ENCODE measurements at places on chromosomes 6 and 20.

DNA sequence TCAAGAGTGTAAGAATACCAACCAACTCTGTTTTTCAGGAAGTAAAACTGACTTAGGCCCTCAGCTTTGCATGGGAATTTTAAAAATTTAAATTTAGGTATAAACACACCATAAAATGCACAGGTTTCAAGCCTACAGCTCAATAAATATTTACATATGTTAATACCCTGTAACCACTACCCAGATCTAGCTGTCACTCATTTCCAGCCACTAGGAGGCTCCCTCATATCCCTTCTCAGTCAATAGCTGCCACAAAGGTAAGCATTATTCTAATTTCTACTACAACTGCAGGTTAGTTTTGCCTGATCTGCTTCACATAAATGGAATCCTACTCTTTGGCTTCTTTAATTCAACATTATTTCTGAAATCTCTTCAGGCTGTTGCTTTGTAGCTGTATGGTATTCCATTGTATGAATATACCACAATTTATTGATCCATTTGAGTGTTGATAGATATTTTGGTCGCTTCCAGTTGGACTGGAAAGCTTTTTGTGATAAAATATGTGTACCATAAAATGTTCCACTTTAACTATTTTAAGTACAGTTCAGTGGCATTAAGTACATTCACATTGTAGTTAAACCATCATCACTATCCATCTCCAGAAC, 32.5 kb upstream of the MEI4 start:
- no peak for DNase-seq

DNA sequence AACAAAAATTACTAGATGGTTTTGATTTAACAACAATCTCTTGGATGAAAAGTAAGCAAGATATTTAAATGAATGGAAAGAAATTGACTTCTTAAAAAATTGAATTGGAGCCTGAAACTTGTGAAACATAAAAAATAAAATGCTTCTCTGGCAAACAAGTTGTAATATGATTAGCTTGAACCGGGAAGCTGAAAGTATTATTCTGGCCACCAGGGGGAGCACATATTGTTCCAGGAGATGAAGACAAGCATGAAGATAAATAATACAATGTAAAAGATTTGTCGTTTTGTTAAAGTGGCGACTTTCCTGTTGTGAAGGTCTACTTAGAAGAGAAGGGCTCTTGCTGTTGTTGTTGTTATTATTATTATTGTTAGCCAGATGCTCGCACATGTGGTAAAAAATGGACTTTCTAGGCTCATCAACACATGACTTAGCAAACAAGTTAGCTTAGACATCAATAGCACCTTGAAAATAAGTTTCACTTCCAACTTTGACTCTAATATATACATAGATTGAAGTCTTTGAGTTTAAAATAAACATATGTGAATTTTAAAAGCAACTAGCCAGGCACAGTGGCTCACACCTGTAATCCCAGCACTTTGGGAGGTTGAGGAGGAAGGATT, 14.2 kb downstream of the PAX1 start:
- peak; percentile 67 for DNase-seq

DNA sequence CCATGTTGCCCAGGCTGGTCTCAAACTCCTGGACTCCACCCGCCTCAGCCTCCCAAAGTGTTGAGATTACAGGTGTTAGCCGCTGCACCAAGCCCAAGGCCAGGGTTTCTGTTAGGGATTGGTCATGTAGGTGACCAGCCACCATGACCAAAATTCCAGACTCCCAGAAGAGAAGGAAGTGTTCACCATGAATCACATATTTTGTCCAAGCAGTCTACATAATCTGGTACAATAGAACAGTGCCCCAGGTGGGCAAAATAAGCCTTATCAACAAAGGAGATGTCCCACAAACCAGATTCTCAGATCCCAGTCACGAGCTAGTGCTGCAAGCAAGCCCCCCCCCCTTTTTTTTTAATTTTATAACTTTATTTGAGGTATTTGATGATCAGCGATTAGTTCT, 20.0 kb downstream of the ZNF341 start:
- DNase-seq, result no peak

DNA sequence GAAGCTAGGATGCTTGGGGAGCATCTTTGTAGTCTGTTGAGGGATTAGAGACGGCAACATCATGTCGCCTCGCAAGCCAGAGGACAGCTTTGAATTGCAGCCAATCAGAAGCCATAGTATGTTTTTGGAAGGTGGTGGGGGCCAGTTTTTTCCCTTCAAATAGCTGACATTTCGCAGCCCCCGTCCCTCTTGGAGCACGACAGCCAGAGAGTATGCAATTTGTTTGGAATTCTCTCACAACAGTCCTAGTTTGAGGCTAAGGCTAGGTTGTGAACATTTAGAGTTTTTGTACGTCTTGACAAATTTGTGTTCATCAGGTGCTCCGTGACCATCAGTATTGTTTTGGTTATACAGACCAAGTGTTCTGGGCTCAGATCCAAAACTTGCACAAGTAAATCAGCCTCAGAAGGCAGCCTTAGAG, 83.3 kb downstream of the PLCB1 start:
- DNase-seq, result no peak

GRCh38 chr6:113994934-113995342, 24.0 kb upstream of the HDAC2 start:
- no peak for DNase-seq

GRCh38 chr6:21772884-21773575, 179.5 kb downstream of the SOX4 start:
- DNase-seq, result no peak

GRCh38 chr20:37669773-37670236, 24.0 kb upstream of the CTNNBL1 start:
- no peak for DNase-seq

DNA sequence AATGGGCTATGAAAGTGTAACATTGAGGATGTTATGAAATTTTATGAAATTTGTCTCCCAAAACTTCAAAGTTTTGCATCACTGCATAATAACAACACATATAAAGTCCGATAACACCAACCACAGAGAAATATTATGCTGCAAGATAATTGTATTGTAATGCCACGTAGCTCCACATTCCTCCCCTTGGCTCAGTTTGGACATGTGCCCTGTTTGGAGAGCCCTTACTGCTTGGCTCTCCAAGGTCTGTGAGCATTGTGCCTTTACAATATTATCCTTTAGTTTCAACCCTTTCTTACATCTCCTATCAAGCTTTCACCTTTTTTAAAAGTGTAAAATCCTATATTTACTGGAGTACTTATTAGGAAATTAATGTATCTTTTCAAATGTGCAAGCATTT, 10.8 kb downstream of the HBS1L start:
- no peak for DNase-seq

GRCh38 chr6:99960027-99960426, 34.0 kb downstream of the MCHR2 start:
- no peak for DNase-seq

DNA sequence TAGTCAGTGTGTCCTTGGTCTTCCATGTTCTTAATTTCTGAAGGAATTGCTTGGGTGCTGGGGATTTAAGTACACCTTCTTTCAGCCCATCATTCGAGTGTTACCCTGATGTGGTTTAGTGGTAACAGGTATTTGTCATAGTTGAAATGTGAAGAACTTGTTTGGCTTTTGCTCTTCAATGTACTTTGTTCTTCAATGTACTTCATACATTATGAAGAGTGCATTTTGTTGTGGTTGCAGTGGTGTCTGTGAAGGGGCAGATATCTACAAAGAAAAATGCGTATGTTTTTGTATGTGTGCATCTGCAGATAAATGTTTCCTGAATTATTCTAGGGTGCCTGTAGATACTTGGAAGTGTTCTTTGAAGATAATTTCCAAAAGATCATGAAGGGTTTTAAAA, 111.2 kb upstream of the SUPT3H start:
- no peak for DNase-seq

DNA sequence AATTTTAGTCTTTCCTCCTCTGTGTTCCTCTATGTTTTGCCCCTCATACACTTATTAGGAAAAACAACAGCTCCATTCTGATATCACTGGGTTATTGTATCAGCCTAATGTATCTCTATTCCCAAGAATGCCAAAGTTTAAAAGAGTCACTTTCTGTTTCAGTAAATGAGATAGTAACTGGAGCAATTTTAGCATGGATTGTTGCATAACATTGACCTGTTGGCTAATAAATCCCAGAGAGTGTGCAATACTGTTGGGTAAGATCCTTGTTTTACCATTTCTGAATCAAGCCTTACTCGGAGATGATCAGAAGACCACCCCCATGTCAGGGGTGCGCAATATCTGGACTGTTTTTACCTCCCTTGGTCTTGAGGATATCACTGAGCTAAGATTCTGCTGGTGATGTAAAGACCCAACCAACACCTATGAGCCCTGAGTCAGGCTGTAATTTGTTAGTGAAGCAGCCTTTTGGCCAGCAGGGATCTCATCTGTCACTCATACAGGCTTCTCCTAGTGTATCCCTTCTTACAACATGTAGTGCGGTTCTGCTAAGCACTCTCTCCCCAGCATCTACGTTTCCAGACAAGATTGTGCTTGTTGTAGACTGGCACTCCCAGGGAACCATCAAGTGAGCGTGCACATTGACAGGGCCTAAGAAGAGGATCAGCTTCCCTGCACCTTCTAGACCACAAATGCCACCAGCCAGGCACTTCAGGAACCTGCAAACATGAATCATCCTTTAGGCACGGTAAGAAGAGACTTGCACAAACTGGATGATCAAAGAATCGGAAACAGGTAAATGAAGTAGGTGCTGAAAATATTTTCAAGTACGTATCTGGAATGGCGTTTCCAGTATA, 11.5 kb upstream of the IPCEF1 start:
- DNase-seq, result no peak

DNA sequence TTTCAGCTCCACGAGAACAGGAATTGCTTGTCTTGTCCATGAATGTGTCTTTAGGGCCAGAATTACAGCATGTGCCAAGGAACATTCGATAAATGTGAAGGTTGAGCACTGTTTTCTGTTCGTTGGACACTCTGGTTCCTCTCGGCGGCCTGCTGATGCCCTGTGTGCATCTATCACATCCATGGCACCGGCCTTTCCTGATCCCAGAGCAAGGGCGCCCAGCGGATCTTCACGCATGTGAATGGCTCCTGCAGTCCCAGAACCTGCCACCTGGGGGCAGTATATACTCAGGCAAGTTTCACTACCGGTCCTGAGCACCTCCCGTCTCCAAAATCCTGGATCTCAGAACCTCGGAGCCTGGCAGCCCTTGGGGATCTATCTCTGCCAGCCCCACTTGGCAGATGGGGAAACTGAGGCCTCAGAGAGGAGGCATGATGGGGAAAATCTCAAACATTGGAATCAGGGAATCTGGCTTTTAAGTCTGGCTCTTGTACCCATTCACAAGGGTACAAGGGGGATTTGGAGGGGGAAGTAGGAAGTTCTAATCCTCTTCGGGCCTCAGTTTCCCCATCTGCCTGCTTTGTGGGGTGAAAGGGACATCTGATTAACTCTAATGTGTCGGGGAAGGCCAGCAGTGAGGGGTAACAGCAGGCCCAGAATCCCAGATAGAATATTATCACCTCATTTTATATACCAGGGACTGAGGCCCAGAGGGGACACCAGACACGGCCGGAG, 4.3 kb upstream of the CEBPB start:
- DNase-seq, result peak; percentile 97

GRCh38 chr6:138882369-138883017, 86.6 kb downstream of the ECT2L start:
- no peak for DNase-seq

- no peak for DNase-seq
These were observed 30.8 kb downstream of the CLIC5 start for GRCh38 chr6:45984788-45985425.

GRCh38 chr20:32642257-32643046, 31.3 kb downstream of the C20orf203 start:
- DNase-seq, result no peak

DNA sequence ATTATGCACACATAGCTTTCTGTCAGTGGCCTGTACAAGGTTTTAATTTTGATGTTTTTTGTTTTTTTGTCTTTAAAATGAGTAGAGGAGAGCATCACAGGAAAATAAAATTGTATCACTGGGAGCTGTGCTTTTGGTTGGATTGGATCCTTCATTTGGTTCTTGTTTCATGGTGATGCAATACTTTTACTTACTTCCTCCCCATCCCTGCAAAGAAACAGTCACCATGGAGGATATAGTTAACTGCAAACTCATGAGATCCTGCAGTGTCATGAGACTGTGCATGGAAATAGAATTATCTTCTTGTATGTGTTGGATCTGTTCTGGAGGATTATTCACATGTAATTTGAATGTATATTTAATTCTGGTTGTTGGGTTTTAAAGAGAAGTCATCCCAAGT, 122.3 kb downstream of the JARID2 start:
- no peak for DNase-seq

GRCh38 chr6:14860774-14861173, 385.1 kb upstream of the JARID2 start:
- no peak for DNase-seq

- DNase-seq, result no peak
These were observed 154.0 kb downstream of the PDSS2 start for GRCh38 chr6:107305391-107305790.

- DNase-seq, result peak; percentile 41
These were observed 71.2 kb downstream of the ABHD12 start for GRCh38 chr20:25319241-25320034.

- no peak for DNase-seq
These were observed 303.9 kb upstream of the DEFB112 start for GRCh38 chr6:50353603-50354002.

DNA sequence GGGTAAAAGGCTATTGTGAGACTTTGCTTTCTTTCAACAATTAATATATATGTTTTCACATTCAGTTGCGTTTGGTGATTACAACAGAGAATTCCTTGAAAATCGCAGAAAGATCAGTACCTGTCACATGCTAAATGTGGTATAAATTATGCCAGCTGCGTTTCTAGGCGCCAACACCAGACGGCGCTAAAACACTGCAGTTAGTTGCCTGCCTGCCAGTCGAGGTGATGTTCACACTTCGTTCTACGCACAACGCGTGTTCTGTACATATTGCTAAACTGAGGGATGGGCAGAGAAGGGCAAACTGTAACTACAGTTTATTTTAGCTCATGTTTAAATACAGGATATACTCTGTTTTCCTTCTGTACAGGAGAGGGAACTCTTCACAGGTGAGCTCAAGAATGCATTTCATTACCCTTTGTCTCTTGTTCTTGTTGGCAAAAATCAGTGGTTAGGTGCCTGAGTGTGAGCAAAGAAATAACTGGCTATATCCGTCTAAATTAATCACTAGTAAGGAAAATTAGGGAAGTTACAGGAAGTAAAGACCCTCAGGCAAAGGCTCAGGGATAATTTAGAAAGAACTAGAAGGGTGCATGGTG, 100.1 kb upstream of the RGS17 start:
- DNase-seq, result no peak

DNA sequence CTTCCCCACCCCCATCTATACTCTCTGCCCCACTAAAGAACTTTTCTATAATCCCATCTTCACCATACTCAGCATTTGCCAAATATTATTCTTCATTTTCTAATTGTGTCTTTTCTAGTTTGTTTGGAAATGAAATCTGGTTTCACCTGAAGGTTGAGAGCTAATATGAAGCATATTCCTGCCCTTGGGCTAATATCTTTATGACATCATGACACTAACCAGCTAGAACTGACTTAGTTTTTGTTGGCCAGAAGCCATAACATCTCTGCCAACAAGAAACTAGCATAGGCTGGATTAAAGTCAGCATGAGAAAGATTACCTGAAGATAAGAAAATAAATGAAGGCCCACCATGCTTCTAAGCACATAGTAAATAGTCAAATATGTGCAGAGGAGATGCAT, 16.7 kb downstream of the UNC5CL start:
- DNase-seq, result no peak

GRCh38 chr6:31399589-31400466, 3.6 kb upstream of the MICA start:
- DNase-seq, result peak; percentile 96

Data from tibial artery (tissue), 4 donors.